Stimulated activated CD8-positive, alpha-beta memory T cell treated with anti-CD3 and anti-CD28 coated beads, Interleukin-4, amount 100 ng/mL, for 1 hour (primary cell): ENCODE measurements at places on chromosomes 3 and 15.

GRCh38 chr3:57787867-57788623 is 31.9 kb downstream of the SLMAP start:
- DNase-seq = no peak

DNA sequence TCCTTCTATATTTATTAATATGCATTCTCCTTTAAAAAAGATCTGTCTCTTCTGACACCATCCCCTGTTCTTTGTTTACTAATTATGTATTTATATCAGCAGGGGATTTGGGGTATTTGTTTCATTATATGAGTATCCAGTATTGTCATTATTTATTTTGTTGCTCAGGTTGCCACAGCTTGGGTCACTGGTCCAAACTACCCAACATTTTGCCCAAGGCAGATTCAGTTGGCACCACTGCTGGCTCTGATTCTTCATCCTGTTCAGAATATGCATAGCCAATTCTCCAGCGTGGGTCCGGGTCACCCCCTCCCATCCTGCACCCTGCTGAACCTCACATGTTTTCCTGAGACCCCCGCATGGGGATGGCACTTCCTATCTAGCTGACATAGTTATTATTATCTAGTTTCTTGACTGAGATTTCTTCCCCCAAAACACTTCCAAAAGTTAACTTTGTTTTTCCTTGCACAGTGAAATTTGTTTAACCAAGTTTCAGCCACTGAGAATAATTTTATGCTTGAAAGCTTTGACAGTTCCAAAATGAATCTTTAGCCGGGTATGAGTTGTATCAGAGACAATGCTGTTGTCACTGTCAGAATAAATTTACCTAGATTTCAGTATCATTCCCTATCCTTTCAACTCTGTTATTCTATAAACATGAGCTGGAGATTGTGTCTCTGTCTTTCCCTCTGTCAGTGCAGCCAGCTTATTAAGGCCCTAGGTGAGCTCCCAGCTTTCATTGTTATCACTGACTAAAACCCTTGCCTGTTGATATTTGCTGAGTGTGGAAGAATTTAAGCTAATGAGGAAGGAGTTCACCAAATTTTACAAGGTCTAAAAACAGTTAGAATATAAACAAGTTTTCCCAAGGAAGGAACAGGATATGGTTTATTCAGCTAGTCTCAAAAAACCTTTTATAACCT is 70.3 kb downstream of the TGFBR2 start:
- no peak for DNase-seq

DNA sequence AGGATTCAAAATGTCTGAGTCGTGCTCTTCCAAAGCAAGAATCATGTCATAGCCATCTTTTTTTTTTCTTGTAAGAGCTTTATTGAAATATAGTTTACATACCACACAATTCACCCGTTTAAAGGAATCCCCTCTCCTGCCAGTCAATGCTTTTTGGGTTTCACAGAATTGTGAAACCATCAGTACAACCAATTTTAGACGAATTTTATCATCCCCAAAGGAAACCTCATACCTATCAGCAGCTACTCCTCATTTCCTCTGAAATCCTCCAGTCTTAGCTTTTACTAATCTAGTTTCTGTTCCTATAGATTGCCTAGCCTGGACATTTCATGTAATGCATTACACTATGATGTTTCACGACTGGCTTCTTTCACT is 39.6 kb downstream of the ADIPOQ start:
- DNase-seq = no peak

- DNase-seq = no peak
Measured at GRCh38 chr3:185028121-185028520, 124.7 kb downstream of the C3orf70 start.

DNA sequence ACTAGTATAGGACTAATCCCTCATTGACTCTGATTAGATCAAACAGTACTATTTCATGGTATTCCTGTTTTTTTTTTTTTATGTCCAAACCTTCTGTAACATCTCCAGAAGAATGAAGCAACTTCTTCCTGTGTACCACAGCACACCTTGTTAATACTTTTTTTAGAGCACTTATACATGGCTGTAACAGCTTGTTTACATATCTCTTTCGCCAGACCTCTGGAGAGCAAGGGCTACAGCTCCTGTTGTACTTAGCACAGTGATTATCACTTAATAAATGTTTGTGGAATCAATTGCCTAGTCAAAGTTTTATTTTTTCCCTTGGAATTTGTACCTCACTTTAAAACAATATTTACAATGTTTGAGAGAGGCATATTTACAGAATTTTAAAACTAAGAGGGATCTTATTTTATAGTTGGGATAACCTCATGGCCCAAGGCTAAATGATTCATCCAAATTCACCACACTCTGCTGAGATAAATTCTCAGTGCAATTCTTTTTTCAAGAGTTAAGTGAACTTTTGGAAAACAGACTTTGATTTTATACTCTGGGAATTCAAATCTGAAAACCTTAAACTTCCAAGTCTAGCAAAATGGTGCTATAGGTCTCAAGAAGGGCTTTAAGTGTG is 9.2 kb upstream of the GATM start:
- no peak for DNase-seq

- DNase-seq = no peak
Measured at GRCh38 chr3:174253196-174253823, 605.8 kb upstream of the NAALADL2 start.

GRCh38 chr3:14846226-14846880 is 27.6 kb downstream of the FGD5 start:
- DNase-seq = no peak

GRCh38 chr3:129890125-129890524 is 3.4 kb downstream of the TMCC1 start:
- no peak for DNase-seq

GRCh38 chr15:80999623-81000036 is 1.1 kb upstream of the TLNRD1 start:
- no peak for DNase-seq

DNA sequence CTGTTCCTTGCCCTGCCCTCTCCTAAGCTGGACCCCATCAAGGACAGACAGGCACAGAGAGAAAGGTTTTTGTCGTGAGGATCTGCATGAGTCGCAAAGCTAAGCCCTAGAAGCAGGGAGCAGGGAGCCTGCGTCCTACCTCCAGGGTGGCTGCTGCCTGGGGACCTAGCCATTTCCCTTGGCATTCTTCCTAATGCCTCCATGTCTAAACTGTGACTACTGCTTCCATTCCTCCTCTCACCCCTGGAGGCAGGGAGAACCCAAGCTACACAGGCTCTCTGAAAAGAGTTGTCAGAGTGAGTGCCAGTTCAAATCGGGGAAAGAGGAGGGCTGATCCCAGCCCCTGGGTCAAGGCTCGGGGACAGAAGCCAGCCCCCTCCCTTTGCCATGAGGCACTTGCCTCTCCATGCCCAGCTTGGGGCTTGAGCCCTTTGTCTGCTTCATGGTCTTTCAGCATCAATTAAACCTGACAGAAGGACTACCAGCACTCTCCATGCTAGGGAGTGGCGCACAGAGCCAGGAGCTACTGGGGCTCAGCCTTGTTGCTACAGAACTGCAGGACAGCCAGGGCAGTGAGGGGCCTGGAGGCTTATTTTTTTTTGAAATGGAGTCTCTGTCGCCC is 2.4 kb downstream of the GCHFR start:
- DNase-seq = no peak

DNA sequence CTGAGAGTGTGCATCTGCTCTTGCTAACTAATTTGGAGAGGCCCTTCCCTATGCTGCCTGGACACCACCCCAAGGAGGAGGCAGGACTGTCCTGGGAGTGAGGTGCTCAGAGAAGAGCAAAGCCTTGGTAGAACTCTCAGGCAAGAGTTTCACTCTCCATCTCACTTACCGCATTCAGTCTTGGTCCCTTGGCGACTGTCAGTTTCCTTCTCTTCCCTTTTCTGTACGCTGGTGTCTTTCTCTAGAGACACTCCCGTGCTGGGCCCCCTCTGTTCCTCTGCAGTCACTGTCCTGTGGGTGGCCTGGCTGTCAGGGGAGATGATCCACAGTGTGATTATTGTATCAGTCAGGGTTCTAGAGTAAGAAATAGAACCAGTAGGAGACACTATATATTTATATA is 44.0 kb downstream of the IDH2 start:
- DNase-seq = no peak

DNA sequence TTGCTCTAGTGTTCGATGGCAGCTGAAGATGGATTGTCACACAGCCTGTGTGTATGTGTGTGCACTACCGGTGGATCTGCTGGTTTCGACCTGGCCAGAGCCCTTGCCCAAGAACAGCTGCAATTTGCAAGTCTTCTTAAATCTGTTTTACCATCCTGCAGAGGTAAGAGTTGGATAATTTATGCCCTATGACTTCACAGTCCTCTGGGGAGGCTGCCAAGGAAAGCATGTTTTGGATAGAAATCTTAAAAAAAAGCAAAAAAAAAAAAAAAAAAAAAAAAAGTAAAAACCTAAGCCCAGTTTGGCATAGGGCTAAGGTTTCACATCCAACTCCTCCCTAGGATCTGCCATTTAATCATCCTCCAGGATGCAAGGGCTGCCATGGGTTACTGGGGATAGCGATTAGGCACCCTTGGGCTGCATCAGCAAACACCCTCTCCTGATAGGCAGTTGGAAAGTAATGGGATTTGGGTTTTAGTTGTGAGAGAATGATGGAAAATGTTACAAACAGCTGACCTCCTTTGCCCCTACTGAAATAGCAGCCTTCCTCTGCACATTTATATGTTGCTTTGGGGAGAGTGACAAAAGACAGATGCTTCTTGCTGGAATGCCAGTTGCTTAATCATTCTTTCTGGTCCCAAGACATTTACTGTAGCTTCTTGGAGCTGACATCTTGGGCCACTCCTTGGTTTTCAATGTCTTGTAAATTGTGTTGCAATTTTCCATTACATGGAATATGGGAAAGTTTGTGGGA is 35.4 kb downstream of the CD200R1L start:
- DNase-seq = no peak

- no peak for DNase-seq
Measured at GRCh38 chr3:124116906-124117305, 125.0 kb upstream of the ROPN1 start.

DNA sequence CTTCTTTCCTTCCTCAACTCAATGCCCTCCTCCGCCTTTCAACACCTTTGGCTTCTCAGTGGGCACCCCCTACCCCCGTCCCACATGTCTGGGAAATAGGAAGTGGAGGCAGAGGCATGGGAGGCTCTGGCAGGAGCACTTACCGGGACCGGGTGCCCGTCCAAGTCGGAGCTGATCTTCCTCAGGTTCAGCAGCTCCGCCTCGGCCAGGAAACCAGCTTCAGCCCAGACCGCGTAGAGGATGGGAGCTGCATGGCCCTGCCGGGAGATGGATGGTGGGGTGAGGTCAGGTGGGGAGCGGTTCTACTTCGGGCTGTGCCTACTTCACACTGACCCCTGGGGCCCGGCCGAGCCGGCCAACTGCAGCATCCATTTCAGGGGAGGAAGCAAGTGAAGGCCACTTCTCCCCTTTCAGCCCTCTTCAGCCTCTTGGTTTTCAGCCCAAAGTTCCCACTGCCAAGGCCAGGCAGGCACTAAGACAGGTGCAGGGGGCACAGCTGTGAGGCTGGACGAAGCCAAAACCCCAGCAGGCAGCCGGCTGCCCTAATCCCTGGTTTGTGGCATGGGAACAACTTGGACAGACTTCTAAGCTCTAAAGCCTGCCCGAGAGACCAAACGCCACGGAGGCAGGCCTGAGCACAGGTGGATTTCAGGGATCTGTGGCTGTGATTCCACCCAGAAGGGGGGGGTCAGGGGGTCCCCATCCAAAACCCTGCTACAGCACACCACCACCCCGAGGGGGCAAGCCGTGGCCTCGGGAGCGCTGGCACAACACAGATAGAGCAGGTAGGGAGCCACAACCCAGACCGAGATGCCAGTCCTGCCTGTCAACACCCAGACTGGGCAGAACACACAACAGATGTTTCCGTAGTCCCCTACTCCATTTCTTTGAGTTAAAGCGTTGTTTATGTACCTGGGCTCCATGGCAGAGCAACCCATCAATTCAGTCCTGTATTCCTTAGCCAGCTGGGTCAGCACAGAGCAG is 14.5 kb downstream of the TKT start:
- DNase-seq = no peak

DNA sequence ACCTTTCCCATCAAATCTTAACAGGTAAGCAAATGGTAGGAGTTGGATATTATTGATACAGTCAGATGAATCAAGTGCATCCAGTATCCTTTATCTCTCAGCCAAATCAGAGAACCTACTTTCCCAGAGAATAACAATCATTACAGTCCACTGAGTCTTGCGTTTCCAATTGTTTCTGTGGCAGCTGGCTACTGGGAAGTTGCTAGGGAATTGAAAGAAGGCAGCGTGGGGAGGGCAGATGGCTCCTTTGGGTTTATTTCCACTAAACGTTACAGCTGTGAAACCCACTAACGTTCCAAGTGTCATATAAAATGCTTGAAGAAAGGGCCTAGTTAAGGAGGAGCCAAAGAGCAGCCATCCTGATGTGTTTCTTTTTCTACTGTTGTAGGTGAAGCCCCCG is 78.4 kb downstream of the WDR72 start:
- no peak for DNase-seq

DNA sequence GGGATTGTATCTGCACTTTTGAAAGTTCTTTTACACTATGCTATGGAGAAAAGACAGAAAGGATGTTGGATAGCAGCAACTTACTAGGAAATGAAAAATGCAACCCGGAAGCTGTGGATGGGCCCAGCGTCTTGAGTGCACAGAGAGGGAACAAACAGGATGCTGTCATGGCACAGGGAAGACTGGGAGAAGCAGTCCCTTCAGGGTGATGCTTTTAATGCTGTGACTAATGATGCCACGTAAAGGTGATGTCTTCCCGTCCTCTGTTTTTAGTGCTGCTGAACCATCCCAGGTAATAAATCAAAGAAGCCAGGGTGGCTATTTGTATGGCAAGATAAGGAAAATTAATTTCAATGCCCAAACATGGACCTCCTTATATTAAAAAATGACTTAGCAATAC is 437.6 kb downstream of the FOXP1 start:
- no peak for DNase-seq

- DNase-seq = no peak
Measured at GRCh38 chr3:112685956-112686799, 45.2 kb upstream of the CCDC80 start.

DNA sequence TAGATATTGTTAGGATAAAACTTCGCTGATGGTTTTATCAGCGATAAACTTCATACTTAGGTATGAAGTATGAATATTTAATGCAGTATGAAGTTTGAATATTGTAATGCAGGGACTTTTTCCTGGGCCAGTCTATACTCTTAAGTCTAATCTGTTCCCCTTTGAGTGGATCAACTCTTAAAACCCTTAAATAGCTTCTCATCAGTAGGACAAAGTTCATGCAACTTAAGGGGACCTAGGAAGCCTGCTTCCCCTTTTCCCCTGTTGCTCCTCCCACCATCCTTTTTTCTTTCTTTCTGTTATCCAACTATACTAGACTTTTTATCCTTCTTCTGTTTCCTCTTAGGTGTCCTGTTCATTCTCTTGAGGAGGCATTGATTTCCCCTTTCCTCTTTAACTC is 78.7 kb downstream of the MITF start:
- no peak for DNase-seq

GRCh38 chr3:73216310-73216709 is 154.9 kb downstream of the EBLN2 start:
- DNase-seq = no peak

DNA sequence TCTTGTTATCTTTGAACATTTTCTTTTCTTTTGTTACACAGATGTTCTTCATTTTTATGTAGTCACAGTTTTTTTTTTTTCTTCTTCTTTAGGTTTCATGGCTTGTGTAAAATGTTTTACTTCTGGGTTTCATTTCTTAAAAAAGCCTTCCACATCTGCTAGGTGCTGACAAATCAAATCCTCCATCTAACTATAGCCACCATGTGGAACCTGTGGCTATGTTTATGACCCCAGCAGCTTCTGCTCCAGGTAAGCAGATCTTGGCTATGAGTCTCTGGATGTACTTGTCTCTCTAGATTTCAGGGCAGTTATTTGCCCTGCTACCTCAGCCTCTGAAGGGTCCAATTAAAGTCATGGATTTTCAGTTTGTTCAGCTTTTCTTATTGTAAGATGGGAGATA is 44.5 kb downstream of the OXSM start:
- no peak for DNase-seq

- no peak for DNase-seq
Measured at GRCh38 chr3:125461896-125462295, 58.1 kb downstream of the SNX4 start.
